ENCODE measurements at places on chromosomes 1 and 21.

- no peak overlapping the region for H3K27ac ChIP-seq
- no peak overlapping the region for H3K4me3 ChIP-seq
- DNase-seq: no peak
- H3K27me3 ChIP-seq: no peaks in the 10 kb centered on the region
- no peaks in the 10 kb centered on the region for H3K4me1 ChIP-seq
- no peaks in the 10 kb centered on the region for H3K36me3 ChIP-seq
These were observed 159.1 kb upstream of the KCNK2 start for GRCh38 chr1:214923278-214923915.

DNA sequence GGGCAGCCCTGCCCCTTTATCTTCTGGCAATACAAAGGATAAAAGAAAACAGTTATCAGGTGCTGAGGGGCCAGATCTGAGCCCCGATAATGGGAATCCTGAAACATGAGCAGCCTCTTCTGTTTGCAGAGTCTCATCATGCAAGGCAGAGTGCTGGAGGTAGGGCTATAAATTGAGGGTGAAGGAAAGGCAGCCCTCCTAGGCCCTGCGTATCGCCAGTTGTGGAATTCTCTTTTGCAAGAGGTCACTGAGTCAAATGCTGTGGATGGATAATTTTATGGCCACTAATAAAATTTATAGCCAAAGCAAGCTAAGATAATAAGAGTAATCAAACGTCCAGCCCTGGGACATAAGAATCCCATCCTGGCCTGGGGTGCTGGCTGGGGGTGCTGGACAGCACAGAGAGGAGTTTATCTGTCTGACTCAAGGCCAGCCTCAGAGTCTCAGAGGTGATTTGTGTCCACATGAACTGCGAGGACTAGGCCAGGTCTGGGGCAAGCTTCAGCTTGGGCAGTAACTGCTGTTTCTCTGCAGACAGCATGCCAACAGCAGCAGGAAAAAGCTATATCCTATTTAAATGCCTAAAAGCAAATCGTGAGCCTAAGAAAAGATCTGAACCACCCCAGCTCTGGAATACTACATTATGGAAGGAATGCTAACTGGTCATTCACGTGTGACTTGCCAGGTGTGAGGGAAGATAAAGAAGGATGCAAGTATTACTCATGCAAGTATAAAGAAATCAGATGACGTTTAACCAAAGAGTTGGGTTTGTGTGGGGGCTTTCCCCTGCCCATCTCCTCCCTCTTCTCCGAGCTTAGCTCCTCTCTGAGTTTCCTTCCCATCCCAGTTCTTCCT is 254.8 kb downstream of the KIF26B start:
- H3K4me1 ChIP-seq: no peaks in the 10 kb centered on the region
- H3K27me3 ChIP-seq: no peaks in the 10 kb centered on the region
- H3K36me3 ChIP-seq: no peaks in the 10 kb centered on the region

GRCh38 chr1:59992040-59992820 is 65.7 kb upstream of the CYP2J2 start:
- H3K4me1 ChIP-seq: no peaks in the 10 kb centered on the region
- no peak for DNase-seq
- H3K27ac ChIP-seq: no peak overlapping the region
- H3K36me3 ChIP-seq: no peaks in the 10 kb centered on the region
- H3K27me3 ChIP-seq: peaks cover 12% of the 10 kb centered on the region

DNA sequence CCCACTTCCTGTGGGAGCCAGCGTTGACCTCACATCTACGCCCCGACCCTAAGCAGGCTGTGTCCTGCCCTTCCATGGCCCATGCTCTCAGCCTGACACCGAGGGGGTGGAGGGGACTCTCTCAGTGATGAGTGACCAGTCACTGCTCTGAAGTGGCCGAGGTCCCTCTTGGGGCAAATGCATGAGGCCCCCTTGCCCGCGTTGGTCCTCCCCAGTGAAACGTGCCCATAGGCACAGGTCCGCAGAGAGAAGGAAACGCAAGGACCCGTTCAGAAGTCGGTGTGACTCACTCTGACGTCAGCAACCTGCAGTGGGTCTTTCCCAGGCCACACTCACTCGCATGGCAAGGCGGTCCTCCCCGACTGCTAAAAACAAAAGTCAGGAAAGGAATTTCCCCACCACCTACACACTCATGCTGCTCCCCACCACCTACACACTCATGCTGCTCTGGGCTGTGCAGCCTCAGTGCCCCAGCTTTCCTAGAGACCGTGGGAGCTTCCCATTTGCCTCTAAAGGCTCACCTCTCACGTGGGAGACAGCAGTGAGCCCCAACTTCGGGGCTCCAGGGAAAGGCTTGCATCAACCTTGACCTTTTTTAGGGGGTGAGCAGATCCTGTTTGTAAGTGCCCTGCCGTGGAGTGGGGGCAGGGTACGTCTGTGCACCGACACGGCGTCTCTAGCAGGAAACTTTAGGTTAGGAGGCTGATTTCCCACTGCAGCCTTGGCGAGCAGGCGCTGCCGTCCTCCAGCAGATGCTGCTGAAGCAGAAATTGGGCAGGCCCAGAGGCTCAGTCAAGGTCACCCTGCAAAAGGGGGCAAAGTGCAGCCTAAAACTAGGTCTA is 11.4 kb downstream of the UBASH3A start:
- DNase-seq: peak; percentile 87
- peaks cover 26% of the 10 kb centered on the region for H3K36me3 ChIP-seq
- H3K4me1 ChIP-seq: peaks cover 55% of the 10 kb centered on the region

DNA sequence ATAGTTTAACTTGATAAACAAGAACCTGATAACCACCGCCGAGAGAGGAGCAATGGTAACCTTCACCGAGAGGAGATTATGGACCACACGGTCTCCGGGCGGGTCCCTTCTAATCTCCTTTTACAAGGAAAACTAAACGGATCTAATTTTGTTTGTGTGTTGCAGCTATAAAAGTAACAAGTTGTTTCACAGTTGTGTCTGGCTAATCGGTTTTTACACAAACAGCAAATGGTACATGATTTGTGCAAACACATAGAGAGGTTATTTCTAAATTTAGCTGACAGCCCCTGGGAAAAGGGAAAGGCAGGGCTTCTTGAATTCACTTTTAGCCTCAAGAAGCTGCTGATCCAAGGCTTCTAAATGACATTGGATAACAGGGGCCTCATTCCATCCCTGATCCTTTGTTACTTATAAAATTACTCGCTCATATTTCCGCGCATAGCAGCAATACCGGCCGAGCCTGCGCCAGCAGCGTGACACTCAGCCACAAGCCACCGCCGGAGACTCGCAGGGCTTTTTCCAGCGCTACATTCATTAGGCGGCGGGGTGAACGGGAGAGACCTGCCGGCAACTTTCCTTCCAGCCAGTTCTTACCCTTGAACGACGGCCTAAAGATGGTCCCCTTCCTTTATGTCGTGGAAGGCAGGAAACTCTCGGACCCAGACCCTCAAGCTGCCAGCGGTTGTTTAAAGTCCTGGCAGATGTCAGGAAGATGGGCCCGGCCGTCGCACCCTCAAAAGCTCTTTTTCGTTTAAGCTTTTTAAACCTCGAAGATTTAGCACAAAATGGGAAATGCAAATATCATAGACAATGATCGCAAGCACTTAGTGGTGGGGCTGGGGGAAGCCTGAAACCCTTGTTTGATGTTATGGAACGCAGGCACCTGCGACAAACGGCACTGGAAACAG is 4.4 kb downstream of the FOXD3 start:
- peaks cover 4% of the 10 kb centered on the region for H3K36me3 ChIP-seq
- peaks cover 68% of the 10 kb centered on the region for H3K27me3 ChIP-seq
- no peak overlapping the region for H3K4me3 ChIP-seq
- no peak for DNase-seq
- peak overlapping the region; percentile 79 for H3K27ac ChIP-seq
- peaks cover 36% of the 10 kb centered on the region for H3K4me1 ChIP-seq

DNA sequence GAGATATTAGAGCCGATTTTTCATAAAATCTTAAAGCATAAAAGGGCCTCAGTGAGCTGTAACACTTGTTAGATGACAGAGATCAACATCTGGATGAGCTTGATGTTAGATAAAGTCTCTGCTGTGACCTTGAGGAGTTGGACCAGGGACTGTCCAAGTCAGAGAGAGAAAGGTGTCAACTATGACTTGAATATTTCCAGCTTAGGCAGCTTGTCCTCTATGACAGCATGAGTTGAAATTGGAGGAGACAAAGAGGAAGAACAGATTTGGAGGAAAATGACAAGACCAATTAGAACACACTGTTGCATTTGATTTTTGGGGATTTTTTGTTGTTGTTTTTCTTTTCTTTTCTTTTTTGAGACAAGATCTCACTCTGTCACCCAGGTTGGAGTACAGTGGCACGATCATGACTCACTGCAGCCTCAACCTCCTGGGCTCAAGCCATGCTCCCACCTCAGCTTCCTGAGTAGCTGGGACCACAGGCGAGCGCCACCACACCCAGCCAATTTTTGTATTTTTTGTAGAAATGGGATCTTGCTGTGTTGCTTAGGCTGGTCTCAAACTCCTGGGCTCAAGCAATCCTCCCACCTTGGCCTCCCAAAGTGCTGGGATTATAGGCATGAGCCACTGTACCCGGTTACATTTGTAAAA is 35.3 kb upstream of the CLIC4 start:
- no peak for DNase-seq
- H3K27ac ChIP-seq: no peak overlapping the region
- peaks cover 11% of the 10 kb centered on the region for H3K4me1 ChIP-seq
- no peaks in the 10 kb centered on the region for H3K27me3 ChIP-seq
- no peaks in the 10 kb centered on the region for H3K36me3 ChIP-seq
- no peak overlapping the region for H3K4me3 ChIP-seq

DNA sequence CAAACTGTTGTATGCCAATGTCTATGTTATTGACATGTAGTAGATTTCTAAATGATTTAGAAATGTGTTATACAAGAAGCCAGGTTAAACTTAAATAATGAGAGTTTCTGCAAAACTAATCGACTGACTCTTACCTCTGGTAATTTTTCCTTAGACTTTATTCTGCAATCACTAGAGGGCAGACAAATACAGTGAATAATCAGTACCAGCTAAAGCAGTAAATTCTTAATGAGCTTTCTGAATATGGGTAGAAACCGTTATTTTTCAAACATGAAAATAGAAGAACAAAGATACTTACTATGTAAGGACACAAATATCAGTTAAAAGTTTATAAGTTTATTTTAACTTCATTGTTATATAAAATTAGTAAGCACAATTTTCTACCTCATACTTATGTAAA is 97.9 kb upstream of the RGS1 start:
- no peaks in the 10 kb centered on the region for H3K36me3 ChIP-seq
- no peaks in the 10 kb centered on the region for H3K4me1 ChIP-seq
- no peaks in the 10 kb centered on the region for H3K27me3 ChIP-seq

GRCh38 chr1:156811168-156811567 is 5.5 kb downstream of the SH2D2A start:
- peak overlapping the region; percentile 64 for H3K27ac ChIP-seq
- DNase-seq: no peak
- no peak overlapping the region for H3K4me3 ChIP-seq
- no peaks in the 10 kb centered on the region for H3K27me3 ChIP-seq

DNA sequence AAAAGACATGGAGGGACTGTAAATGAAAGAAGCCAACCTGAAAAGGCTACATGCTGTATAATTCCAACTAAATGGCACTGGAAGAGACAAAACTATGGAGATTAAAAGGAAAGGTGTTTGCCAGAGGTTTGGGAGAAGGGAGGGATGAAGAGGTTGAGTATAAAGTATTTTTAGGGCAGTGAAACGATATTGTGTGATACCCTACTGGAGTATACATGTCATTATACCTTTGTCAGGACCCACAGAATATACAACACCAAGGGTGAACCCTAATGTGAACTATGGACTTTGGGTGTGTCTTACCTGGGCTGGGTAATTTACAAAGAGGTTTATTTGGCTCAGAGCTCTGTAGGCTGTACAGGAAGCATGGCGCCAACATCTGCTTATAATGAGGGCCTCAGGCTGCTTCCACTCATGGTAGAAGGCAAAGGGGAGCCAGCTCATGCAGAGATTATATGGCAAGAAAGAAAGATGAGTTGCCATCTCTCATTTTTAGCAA is 73.4 kb downstream of the CD2 start:
- no peaks in the 10 kb centered on the region for H3K36me3 ChIP-seq
- no peak for DNase-seq
- peaks cover 16% of the 10 kb centered on the region for H3K4me1 ChIP-seq
- H3K27me3 ChIP-seq: no peaks in the 10 kb centered on the region
- H3K4me3 ChIP-seq: no peak overlapping the region
- H3K27ac ChIP-seq: peak overlapping the region; percentile 81

GRCh38 chr1:60423146-60423780 is 349.7 kb upstream of the C1orf87 start:
- peaks cover 3% of the 10 kb centered on the region for H3K27me3 ChIP-seq
- H3K36me3 ChIP-seq: no peaks in the 10 kb centered on the region
- no peak overlapping the region for H3K4me3 ChIP-seq
- DNase-seq: no peak
- H3K4me1 ChIP-seq: no peaks in the 10 kb centered on the region
- no peak overlapping the region for H3K27ac ChIP-seq

GRCh38 chr1:232473324-232473723 is 156.6 kb downstream of the SIPA1L2 start:
- H3K27me3 ChIP-seq: no peaks in the 10 kb centered on the region
- H3K4me3 ChIP-seq: no peak overlapping the region
- H3K4me1 ChIP-seq: peaks cover 5% of the 10 kb centered on the region

DNA sequence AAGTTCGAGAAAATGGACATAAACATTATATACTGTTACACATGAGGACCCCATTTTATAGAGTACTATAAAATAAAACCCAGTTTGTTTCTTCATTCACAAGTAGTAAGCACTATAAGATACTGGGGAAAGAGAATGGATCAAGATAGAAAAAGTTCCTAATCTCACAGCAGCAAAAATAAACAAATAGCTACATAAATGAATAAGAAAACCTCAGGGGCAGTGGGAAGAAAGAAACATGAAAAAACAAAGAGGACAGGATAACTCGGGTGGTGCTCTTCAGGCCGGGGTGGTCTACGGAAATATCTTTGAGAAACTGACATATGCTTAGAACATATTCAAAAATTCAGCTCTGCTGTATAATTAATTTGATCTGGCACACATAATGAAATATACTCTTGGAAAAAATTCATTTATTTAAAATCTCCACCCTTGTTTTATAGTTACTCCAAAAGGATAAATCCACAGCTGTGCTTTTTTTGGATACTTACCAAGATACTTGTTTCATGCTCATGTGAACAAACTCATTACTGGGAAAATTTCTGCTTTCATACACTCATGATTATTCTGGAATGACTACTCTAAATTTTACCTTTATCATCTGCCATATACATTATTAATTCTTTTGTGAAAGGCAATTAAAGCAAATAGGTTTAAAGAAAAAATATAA is 20.0 kb downstream of the CEP170 start:
- no peak overlapping the region for H3K27ac ChIP-seq
- H3K4me3 ChIP-seq: no peak overlapping the region
- no peaks in the 10 kb centered on the region for H3K27me3 ChIP-seq

Measured in naive thymus-derived CD8-positive, alpha-beta T cell (primary cell).